NCI-H1105 (cell line): ENCODE measurements at places on chromosomes 1 and 21.

- DNase-seq, result no peak
These were observed 173.0 kb downstream of the ADGRL4 start for GRCh38 chr1:78833491-78833890.

DNA sequence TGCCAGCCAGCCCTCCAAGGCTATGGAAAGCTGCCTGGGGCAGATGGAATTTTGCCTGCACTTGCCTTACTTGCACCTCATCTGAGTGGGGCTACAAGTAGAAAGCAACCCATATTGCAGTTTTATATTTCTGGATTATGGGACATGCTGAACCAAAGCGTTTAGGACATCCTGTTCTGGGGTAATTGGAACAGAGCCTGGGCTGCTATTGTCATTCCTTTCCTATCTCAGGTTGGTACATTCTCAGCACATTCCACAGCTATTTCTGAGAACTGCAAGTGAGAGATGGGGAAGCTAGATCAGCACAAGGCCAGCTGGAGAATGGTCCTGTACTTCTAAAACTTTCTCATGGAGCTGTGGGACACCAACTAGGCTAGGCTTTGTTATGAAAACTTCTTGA, 713.8 kb downstream of the KCNT2 start:
- DNase-seq, result no peak

- no peak for DNase-seq
These were observed 4.0 kb upstream of the OR11L1 start for GRCh38 chr1:247845693-247846017.

DNA sequence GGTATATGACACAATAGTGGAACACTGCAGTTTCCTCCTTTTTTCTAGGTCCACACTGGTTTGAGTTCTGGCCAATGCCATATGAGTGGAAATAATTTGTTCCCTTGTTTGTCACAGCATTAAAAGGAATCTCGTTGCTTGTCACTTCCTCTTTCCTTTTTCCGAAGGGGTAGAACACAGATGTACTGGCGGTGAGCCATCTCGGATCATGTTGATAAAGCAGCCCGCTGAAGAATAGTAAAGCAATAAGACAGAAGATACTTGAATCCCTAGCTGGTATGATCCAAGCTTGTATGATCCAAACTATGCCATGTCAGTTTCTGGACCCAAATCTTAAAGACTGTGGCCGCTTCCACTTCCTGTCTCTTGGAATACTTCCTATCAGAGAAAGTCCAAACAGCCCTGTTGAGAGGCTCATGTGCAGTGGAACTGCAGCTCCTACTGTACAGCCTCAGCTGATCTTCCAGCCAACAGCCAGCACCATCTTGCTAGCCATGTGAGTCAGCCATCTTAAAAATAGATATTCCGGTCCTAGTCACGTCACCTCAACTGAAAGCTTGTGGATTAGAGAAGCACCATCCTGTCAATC, 40.3 kb downstream of the CFHR5 start:
- no peak for DNase-seq

GRCh38 chr1:185696422-185697150, 37.6 kb upstream of the HMCN1 start:
- no peak for DNase-seq

DNA sequence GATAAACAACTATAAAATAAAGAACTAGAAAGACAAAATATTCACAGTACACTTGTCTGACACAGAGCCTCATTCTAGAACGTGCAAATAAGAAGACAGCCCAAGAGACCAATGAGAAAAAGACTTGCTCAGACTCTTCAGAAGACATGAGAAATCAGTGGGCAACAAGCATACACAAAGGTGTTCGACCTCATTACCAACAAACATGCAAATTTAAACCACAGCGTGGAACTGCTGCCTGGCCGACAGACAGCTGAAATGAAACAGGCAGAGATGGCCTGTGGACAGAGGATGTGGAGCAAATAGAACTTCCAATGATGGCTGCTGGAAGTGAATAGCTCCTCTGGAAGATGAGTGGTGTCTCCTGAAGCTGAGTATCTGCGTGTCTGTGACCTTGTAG, 22.4 kb upstream of the COL6A1 start:
- no peak for DNase-seq

- no peak for DNase-seq
These were observed 5.2 kb upstream of the CCDC17 start for GRCh38 chr1:45629035-45629434.

DNA sequence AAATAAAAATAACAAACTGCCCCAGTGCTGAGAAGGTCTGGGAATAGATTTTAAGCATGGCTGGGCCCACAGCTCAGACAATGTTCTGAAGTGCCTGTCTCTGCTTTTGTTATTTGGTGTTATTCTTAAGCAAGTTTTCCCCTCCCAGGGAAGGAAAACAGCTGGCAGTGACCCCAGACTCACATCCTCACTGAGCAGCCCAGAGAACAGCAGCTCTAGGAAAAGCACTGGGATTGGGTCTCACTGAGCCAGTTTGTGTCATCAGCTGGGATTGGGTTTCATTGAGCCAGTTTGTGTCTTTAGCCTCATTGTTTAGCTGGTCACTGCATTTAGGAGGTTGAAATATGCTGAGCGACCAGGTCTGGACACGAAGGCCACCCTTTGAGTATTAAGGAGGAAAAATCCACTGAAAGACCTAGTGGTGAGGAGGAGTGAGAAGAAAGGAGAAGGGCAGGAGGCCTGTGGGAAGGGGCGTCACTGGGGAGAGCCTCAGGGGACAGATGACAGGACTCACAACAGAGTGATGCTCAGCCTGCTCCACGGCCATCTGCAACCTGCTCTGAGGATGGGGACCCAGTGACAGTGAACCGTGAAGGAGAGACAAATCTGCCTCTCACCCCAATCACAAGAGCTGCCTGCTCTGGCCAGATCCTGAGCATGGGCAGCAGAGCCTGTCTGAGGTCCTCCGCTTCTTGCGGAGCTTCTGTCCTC, 103.8 kb downstream of the TOMM20 start:
- DNase-seq, result no peak

GRCh38 chr1:245062741-245063305, 92.0 kb upstream of the KIF26B start:
- DNase-seq, result no peak

- DNase-seq, result no peak
These were observed 1.2 kb downstream of the SCMH1 start for GRCh38 chr1:41240781-41241353.

DNA sequence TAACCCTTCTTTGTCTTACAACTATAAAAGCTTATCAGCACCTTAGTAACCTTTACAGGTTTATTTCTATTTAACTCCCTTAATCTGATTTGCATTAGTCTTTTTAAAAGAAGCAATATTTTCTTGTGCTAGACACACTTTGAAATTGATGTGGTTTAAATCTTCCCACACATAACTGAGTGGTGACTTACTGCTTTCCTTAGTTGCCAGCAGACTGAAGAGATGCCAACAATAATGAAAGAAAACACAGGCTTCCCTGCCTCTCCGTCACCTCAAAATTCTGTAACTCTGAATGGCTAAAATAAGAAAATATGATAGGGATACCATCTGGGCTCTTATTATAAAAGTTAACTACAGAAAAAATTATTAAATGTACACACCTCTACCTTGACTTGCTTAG, 196.8 kb downstream of the PTBP2 start:
- DNase-seq, result no peak

DNA sequence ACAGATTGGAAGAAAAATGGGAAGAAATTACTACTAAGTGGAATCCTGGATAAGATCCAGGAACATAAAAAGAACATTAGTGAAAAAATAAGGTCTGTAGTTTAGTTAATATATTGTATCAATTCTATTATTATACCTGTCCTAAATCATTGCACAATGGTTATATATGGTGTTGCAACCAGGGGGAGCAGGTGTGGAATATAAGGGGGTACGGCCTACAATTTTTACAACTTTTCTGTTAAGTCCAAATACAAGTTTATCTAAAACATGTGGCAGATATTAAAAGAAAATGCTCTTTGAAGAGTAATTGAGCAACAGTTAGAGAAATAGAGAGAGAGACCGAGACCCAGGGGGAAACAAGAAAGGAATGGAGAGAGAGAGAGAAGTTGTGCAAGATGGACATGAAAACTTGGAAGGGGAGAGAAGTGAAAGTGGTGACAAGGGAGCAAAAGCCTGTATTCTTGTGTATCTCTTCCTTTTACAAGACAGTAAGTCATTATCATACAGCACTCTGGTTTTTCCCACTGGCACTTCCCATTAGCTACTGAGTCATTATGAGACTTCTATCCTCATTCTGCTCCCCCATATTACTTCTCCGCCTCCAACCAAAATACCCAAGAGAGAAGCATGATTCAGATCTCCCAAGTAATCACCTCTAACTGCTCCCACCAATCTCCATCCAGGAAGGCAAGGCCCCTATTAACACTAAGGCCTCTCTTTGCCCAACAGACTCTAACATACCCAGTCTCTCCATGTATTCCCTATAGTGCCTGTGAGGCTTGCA, 22.3 kb upstream of the TRAF3IP3 start:
- no peak for DNase-seq

DNA sequence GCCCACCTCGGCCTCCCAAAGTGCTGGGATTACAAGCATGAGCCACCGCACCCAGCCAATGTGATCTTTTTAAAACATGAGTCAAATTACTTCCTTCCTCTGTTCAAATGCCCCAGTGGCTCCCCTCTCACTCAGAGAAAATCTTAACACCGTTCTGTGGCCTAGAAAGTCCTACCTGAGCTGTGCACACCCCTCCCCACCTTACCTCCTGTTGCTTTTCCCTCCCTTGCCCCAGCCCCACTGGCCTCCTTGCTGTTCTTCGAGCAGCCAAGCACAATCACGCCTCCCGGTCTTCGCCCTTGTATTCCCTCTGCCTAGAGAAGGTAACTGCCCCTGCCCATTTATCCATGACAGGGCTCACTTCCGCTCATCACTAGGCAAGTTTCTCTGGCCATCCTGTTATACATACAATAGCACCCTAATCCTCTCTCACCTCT, 62.6 kb upstream of the RPL11 start:
- DNase-seq, result no peak

- no peak for DNase-seq
These were observed 8.7 kb downstream of the SH3BP5L start for GRCh38 chr1:248817065-248817464.

- DNase-seq, result no peak
These were observed 13.4 kb downstream of the ADORA1 start for GRCh38 chr1:203140743-203141520.

DNA sequence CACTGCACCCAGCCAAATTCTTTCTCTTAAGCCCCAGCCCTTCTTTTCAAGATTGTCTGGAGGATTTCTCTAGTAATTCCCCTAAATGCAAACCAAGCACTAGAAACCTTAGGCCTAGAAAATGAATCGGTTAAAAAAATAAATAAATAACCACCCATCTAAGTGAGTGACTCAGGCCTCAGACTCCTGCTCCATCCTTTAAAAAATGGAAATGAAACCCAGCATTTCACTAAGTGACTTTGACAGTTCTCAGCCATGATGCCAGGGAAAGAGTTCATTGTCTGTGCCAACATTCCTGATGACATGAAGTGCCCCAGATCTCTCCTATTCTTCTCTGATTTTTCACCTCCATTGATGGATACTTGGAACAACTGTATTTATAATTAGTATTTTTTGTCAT, 415.2 kb upstream of the DAB1 start:
- DNase-seq, result peak; percentile 27

GRCh38 chr1:226322986-226323385, 14.0 kb upstream of the LIN9 start:
- DNase-seq, result no peak

DNA sequence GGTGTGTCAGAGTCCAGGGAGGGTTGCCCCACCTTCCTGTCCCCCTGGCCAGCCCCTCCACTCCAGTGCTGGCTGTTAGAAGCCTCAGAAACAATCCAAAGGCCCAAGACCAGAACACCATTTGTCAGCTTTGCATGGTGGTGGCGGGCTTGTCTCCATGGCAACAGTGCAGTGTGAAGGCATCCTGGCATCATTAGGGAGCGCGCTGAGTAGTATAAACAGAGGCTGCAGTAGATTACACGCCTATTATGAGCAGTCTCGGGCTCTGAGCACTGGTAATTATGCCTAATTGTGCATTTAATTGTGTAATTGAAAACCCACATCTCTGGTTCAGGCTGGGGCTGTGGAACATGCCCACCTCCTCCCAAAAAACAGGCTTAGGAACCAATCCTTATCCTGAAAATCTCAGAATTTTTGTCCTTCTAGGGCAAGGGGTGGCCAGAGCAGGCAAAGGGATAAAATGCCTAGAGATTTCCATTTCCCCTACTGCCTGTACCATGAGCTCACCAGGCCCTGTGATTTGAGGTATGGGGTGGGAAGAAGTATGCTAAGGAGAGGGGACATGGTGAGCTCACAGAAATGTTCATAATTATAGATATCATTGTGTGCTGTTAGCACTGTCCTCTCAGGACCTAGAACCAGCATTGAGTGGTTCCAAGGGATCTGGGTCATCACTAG, 11.7 kb downstream of the NKAIN1 start:
- DNase-seq, result peak; percentile 78

- no peak for DNase-seq
These were observed 8.7 kb upstream of the TTF2 start for GRCh38 chr1:117051224-117052064.

GRCh38 chr1:45012639-45013278, 705 bp downstream of the UROD start:
- DNase-seq, result peak; percentile 54

DNA sequence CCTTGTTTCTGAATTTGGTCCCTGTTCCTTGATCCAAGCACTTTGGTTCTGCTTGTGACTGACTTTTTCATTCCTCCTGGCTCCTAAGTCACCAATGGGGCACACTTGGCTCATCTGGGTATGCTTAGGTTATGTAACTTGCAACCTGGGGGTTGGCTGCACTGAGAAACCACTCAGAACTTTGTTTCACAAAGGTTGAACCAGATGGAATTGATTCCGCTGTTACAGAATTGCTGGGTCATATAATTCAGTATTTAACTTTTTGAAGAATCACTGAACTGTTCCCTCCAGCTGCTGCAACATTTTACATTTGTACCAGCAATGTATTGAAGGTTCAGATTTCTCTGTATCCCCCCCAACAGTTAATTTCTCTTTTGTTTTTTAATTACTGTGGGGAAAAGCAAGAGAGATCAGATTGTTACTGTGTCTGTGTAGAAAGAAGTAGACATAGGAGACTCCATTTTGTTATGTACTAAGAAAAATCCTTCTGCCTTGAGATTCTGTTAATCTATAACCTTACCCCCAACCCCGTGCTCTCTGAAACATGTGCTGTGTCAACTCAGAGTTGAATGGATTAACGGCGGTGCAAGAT, 9.6 kb upstream of the NVL start:
- no peak for DNase-seq

GRCh38 chr1:210437111-210437510, 108.4 kb downstream of the HHAT start:
- DNase-seq, result no peak

- DNase-seq, result no peak
These were observed 876 bp upstream of the NAV1 start for GRCh38 chr1:201537891-201538611.

DNA sequence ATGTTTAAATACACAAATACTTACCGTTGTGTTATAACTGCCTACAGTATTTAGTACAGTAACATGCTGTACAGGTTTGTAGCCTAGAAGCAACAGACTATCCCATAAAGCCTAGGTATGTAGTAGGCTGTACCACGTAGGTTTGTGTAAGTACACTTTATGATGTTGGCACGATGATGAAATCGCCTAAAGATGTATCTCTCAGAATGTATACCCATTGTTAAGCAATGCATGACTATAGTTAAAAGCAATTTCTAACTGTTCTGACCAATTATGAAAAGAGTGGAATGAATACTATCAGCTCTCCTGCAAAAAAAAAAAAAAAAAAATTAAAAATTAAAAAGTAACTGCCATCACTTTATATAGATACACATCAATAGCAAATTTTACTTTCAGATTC, 11.4 kb downstream of the HP1BP3 start:
- DNase-seq, result no peak
